ENCODE measurements at places on chromosomes 1 and 21.

GRCh38 chr1:211169353-211169752 lies 35.4 kb upstream of the KCNH1 start:
- no peak for DNase-seq

GRCh38 chr1:78079580-78079979 lies 33.8 kb downstream of the GIPC2 start:
- peak; percentile 48 for DNase-seq

- DNase-seq, result no peak
Measured at GRCh38 chr1:55413286-55413685, 198.1 kb upstream of the USP24 start.

DNA sequence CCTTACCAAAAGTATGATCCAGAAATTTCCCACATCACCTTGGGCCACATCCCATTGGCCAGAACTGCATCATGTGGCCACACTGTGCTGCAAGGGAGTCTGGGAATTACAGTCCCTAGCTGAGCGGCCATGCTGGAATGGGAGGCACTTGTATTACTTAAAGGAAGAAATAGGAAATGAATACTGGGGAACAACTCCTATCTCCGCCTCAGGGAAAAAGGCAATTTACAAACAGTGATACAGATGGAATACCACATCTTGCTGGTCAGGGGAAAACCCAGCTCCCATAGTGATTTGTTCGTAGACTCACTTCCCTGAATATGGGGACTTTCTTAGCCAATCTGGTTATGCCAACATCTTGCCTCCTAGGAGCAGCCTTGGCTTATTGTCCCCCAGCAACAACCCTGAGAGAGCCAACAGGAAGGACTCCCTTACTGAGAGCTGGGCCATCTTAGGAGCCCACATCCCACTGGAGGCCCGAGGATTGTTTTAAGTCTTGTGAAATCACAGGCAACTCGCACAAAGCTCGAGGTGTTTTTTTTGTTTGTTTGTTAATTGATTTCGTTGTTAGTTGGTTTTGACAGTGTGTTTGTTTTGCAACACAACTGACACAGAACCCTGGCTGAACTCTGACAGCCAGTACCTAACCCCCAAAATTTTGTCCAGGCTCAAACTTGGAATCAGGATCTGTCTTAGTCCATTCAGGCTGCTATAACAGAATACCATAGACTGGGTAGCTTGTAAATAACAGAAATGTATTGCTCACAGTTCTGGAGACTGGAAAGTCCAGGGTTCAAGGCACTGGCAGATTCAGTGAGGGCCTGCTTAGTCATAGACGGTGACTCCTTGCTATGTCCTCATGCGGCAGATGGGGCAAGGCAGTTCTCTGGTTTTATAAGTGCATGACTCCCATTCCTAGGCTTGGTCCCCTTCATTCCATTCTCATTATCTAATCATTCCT lies 14.9 kb downstream of the CDA start:
- peak; percentile 94 for DNase-seq

DNA sequence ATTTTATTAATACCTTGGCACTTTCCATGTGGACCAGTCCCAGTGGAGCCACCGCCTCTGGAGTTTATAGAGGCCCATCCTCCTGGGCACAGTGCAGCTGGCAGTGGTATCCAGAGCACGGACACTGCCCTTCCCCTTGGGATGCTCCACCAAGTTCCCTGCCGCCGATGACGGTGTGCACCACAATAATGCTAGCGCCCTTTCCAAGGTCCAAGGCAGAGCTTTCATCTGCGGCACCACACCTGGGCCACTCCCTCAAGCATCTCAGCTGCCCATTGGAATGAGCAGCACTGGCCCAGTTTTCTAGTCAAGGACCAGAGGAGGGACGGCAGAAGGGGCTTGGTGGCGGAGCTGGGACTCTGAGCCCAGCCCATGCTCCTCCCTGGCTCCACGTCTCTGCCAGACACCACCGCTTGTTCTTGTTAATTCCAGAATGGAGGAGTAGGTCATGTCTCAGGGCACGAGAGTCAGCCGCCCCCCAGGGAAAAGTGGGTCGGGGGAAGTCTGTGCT lies 24.5 kb downstream of the SIM2 start:
- no peak for DNase-seq

DNA sequence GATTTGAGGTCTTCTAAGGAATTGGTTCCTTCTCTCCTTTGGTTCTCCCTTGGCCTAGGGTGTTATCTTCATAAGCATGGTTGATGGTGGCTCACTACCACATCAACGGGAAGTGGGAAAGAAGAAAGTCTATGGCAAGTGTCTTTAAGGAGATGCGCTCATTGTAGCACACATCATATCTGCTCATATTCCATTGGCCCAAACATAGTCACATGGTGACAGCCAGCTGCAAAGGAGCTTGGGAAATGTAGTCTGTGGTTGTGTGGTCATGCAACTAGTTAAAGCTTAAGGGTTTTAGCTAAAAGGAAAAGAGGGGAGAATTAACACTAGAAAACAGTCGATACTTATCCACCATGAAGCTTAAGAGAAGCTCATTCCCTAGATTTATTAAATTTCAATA lies 11.4 kb upstream of the MRPS6 start:
- no peak for DNase-seq

- no peak for DNase-seq
Measured at GRCh38 chr1:30198795-30199403, 524.5 kb downstream of the MATN1 start.

DNA sequence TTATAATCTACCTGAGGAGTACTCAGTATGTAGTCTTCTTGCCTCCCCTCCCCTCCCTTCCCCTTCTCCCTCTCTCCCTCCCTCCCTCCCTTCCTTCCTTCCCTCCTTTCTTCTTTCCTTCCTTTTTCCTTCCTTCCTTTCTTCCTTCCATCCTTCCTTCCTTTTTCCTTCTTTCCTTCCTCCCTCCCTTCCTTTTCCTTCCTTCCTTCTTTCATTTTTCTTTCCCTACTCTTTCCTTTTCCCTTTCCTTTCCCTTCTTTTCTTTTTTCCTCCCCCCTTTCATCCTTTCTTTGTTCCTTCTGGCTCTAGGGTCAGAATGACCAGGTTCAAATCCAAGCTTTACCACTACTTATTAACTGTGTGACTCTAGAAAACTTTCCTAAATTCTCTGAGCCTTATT lies 48.5 kb upstream of the HAO2 start:
- no peak for DNase-seq

GRCh38 chr1:244235157-244235556 lies 184.1 kb downstream of the ZBTB18 start:
- DNase-seq, result no peak

DNA sequence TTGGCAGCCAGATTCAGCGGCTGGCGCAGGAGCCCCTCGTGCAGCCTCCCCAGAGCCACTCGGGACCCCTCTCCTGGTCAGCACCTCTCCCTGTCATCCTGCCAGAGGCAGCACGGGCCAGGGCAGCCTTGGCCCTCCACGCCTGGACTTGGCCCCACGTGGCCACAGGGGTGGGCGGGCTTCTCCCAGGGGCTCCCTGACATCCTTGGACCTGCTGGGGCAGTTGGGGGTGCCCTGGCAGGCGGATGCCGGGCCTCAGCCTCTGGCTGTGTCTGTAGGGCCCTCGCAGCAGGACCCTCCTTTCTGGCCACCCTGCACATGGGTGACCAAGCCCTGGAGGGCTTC lies 60.2 kb downstream of the MORN1 start:
- no peak for DNase-seq

DNA sequence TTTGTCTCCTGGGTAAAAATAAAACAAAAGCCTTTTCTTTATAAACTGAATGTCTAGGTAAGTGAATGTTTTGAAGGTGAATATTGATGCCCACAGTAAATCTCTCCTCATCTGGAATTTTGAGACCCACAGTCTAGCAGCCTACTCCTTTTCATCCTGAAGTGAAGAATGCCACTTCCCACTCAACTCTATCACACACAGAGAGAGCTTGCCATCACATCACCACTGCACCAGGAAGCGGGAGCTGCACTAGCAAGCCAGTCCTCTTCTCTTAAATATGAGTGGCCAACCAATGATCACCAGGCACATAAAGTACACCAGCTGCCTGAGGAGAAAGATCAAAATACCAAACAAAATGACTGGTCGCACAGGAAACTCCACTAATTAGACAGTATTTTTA lies 140.8 kb downstream of the MRPL39 start:
- no peak for DNase-seq

DNA sequence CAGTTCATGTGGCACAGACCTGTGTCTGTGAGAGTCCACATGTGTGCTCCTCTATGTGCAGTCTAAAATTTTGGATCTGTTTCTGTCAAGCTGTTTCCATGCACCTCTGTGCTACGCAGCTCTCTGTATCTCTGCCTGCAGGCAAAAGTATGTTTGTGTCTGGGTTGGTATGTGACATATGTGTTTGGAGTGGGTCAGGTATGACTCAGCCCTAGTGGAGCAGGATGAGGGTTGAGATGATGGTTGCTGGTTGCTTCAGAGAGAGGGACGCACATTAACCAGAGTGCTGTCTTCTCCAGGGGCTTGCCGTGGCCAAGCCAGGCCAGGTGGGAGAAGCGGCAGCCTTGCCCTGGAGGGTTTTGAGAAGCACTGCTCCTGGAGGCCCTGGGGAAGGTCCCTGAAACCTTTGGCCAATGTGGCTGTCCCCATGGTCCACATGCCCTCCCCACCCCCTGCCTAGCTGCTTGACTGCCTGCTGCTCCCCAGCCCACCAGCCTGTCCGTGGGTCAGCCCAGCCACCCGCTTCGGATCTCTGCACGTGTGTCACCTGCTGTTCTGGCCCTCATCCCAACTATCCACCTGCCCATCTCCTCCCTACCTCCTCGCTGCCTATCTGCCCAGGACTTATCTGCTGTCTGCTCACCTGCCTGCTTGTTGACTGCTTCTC lies 4.1 kb upstream of the EVA1B start:
- peak; percentile 60 for DNase-seq

DNA sequence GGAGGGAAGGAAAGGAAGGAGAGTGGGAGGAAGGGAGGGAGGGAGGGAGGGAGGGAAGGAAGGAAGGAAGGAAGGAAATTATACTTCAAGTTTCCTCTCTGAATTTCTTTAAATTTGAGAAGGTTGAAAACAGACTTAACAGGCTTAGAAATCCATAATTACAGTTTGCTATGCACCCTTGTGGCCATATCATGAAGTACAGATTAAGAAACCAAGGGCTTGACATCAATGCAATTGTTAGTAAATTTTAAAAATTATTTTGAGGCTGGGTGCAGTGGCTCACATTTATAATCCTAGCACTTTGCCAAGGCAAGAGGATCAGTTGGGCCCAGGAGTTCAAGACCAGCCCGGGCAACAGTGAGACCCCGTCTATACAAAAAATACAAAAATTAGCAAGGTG lies 14.4 kb downstream of the ANP32E start:
- peak; percentile 47 for DNase-seq

DNA sequence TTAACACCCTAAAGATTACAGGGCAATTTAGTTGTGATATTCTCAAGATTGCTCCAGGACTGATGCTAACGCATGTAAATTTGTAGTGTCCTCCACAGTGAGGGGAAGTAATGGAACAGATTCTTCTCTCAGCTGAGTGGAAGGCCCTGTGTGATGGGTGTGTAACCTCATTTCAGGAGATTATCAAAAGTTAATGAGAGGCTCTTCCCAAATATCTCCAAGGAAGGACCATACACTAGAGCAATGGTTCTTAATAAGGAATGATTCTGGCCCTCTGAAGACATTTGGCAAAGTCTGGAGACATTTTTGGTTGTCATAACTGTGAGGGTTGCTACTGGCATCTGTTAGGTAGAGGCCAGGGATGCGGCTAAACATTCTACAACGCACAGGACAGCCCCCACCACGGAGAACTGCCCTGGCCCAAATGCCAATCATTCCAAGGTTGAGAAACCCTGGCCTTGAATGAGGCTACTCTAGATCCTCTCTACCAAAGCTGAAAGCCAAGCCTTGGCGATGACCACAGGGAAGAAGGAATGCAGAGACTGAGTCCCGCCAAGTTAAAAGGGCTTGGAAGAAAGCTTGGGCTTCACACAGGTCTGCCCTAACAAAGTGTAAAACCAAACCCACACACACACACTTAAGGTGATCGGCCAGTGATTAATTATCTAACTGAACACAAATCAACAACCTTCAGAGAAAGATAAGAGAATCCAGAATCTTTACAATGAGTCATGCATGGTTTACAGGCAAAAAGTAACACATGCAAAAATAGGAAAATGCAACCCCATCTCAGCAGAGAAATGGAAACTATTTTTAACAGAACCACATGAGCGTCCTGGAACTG lies 135.8 kb downstream of the SYF2 start:
- no peak for DNase-seq

GRCh38 chr1:247119600-247120407 lies 15.6 kb upstream of the ZNF669 start:
- DNase-seq, result no peak

DNA sequence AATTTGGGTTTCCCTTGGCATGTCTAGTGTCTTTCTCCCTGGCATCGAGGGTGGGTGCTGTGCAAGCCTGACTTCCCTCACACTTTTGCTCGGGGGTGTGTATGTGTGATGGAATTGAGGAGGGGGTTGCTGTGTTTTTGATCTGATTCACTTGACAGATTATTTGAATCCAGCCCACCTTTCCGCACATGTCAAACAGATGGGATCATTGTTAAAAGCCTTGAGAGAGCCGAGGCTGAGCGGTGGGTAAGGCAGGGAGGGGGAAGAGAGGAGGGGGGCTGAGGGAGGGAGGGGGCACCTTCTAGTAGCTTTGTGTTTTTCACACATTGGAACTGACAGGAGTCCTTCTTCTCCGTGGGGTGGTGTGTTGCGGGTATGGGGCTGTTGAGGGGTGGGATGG lies 90.0 kb downstream of the PAPPA2 start:
- no peak for DNase-seq

GRCh38 chr1:93180723-93181613 lies at the start of gene CCDC18:
CCDC18 (plus strand) TSS chr1:93180724; CDS start chr1:93183362, 2,638 bp downstream.
- peak; percentile 38 for DNase-seq

GRCh38 chr1:85605484-85606413 lies 25.2 kb downstream of the CCN1 start:
- peak; percentile 28 for DNase-seq

GRCh38 chr1:193799948-193800690 lies 613.7 kb upstream of the B3GALT2 start:
- no peak for DNase-seq

GRCh38 chr1:169364948-169365347 lies 2.6 kb downstream of the NME7 start:
- no peak for DNase-seq

DNA sequence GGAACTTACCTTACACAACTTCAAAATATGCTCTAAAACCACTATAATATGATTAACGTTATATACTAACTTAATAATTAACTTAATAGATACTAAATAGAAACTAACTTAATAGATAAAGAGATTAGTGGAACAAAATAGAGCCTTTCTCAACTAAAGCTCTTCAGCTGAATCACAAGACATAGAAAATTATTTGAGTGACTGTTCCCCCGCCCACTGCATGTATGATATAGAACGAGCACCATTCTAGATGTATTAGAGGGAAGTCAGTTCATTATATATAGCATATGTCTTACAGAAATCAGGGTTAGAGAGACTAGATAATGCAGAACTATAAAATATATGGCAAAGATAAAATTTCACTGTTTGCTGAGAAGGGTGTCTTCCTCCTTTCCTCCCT lies 16.3 kb downstream of the LYPLAL1 start:
- DNase-seq, result no peak

- no peak for DNase-seq
Measured at GRCh38 chr1:81073580-81073979, 727.2 kb upstream of the ADGRL2 start.

- DNase-seq, result peak; percentile 60
Measured at GRCh38 chr1:64171797-64172281, 31.6 kb upstream of the UBE2U start.

Measured in fibroblast of skin of scalp (primary cell).